ENCODE measurements at places on chromosomes 4 and X.

DNA sequence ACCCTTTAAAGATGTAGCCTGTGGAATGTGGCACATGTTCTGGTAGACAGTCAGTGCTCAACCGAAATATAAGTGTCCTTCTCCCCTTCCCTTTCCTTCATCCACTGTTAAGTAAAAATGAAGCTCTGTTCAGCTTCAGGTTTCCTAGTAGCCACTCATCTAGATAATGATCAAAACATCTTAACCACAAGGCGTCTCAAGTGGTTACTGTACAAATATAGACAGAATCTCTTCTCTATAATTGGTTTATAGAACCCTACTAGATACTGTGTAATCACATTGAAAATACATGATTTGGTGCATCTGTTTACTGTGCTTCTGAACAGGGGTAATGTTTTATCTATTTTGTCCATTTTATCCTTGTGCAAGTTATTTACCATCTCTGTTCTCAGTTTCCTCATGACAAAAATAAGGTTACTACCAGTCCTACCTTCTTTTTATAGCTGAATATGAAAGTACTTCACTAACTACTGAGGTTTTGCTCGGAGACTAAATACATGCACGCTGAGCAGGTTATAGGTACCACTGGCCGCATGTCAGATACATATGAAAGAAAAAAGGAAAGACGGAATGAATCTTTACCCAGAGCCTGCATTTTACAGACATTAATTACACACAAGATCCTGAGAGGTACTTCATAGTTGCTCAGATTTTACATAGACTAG lies 20.3 kb upstream of the SLC25A4 start:
- H3K4me1 ChIP-seq, result peaks cover 9% of the 10 kb centered on the region
- H3K36me3 ChIP-seq, result no peaks in the 10 kb centered on the region
- H3K4me3 ChIP-seq, result no peak overlapping the region
- no peaks in the 10 kb centered on the region for H3K27me3 ChIP-seq
- no peak overlapping the region for H3K27ac ChIP-seq
- no peak for DNase-seq

DNA sequence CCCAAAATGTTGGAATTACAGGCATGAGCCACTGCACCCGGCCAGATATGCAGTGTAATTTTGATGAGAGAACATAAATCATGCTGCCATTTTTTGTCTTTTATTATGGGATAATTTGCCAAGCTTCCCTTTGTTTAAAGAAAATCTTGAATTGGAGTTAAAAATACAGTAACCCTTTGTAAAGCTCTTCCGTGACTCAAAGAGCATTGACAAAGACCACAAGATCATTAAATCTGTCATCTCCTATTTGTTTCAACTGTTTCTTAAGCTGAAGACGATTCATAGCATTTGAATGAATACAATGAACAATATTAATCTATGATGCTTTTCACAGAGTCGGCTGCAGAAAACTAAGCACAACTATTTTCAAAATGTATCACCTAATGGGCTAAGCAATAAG lies 132.6 kb downstream of the ANAPC4 start:
- no peak for DNase-seq
- H3K27me3 ChIP-seq, result no peaks in the 10 kb centered on the region
- no peaks in the 10 kb centered on the region for H3K4me1 ChIP-seq
- no peak overlapping the region for H3K4me3 ChIP-seq

- H3K27ac ChIP-seq, result no peak overlapping the region
- no peaks in the 10 kb centered on the region for H3K36me3 ChIP-seq
- no peak overlapping the region for H3K4me3 ChIP-seq
- DNase-seq, result no peak
These were observed 81.2 kb downstream of the GAB1 start for GRCh38 chr4:143417679-143418403.

DNA sequence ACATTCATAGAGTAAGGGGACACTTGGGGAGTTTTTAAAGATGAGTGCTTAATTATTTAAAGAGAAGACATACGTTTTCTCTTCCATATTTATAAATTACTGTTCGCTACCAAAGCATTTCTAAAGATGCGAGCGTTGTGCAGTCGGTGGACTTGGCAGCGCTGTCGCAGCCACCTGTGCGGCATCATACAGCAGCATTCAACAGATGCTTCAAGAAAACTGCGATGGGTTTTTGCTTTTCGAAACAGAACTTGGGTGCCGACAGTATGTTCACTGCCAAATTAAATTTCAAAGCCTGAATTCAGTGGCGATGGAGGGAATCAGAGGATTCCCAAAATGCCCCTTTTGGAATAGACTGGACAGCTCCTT lies 1.6 kb upstream of the HTR2C start:
- H3K27ac ChIP-seq, result no peak overlapping the region
- no peak for DNase-seq
- no peak overlapping the region for H3K4me3 ChIP-seq
- peaks cover 10% of the 10 kb centered on the region for H3K4me1 ChIP-seq

DNA sequence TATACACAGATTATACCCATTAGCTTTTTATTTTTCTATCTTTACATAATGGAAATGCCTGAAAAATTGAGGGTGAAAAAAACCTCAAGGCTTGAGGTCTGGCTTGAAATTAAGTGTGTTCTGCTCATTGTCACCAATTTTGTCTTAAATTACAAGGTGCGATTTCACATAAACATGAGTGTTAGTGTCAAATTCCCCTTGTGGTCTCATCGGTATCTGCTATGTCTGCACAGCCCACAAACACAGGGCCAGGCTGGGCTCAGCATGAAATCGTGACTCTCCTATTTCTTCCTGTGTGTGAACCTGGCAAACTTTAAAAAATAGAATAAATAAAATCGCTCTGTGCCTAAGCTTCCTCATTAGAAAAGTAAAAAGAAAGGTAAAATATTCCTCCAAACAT lies 109.1 kb downstream of the CRLF2 start:
- H3K4me1 ChIP-seq, result no peaks in the 10 kb centered on the region
- no peak for DNase-seq
- no peaks in the 10 kb centered on the region for H3K36me3 ChIP-seq
- no peak overlapping the region for H3K4me3 ChIP-seq
- H3K27ac ChIP-seq, result no peak overlapping the region
- H3K27me3 ChIP-seq, result no peaks in the 10 kb centered on the region

DNA sequence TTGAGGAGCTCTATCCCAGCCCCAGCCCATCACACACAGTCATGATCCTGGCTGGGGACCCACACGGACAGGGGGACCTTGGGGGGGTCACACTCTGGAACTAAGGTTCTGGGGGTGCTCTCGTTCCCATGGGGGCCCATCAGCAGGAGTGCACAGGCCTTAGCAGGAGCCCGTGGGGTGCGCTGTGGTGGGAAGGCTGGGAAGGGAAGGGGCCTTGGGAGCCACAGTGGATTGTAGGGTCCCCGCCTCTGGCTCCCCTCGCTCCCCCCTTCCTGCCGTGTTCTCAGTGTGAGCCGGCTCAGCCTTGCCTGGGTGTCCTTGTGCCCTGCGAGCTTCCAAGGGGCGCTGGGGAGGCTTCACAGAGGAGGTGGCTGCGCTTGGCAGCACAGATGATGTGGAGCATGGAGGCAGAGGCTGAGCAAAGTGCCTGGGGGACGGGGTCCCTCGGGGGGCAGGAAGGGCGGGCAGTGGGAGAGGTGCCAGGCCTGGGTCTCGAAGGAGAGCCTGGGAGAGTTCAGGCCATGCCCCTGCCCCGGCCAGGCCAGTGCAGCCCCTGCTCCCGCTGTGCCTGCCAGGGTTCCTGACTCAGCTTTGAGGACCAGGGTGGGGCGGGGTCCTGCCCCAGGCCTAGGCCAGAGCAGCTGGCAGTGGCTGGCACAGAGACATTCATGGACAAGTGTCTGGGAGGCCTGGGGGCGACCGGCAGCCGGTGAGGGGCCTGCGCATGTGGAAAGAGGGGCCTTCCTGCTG lies 5.5 kb upstream of the HGFAC start:
- peak overlapping the region; percentile 13 for H3K27ac ChIP-seq
- no peaks in the 10 kb centered on the region for H3K36me3 ChIP-seq
- H3K4me3 ChIP-seq, result no peak overlapping the region
- no peak for DNase-seq
- peaks cover 28% of the 10 kb centered on the region for H3K4me1 ChIP-seq
- H3K27me3 ChIP-seq, result no peaks in the 10 kb centered on the region

GRCh38 chr4:66555301-66555700 lies 885.0 kb upstream of the EPHA5 start:
- no peaks in the 10 kb centered on the region for H3K4me1 ChIP-seq
- H3K36me3 ChIP-seq, result no peaks in the 10 kb centered on the region
- no peak overlapping the region for H3K27ac ChIP-seq
- no peaks in the 10 kb centered on the region for H3K27me3 ChIP-seq

- peak overlapping the region; percentile 92 for H3K4me3 ChIP-seq
- no peaks in the 10 kb centered on the region for H3K36me3 ChIP-seq
- DNase-seq, result no peak
- peaks cover 35% of the 10 kb centered on the region for H3K4me1 ChIP-seq
- H3K27me3 ChIP-seq, result no peaks in the 10 kb centered on the region
These were observed 689 bp downstream of the METAP1 start for GRCh38 chr4:98996056-98996764.

DNA sequence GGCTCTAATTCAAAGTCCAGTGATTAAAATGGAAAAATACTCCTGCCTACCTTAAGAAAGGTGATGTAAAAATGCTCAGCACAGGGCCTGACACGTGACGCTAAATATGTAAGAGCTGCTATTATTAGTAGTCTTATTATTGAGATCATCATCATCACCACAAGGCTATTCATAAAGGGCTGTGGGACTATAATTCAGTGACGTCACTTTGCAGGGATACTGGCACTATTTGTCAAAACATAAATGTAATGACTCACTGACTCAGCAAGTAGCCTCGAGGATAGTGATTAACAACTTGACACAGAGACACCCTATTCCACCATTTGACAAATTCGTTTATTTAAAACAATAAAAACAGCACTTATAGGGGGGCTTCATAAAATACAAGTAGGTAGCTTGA lies 258.9 kb downstream of the SPANXN1 start:
- H3K27me3 ChIP-seq, result no peaks in the 10 kb centered on the region
- H3K27ac ChIP-seq, result no peak overlapping the region
- DNase-seq, result no peak

- H3K4me3 ChIP-seq, result no peak overlapping the region
- H3K27ac ChIP-seq, result no peak overlapping the region
- no peak for DNase-seq
- H3K27me3 ChIP-seq, result no peaks in the 10 kb centered on the region
- no peaks in the 10 kb centered on the region for H3K36me3 ChIP-seq
These were observed 23.3 kb upstream of the GPR50 start for GRCh38 chrX:151153086-151153485.

- DNase-seq, result no peak
- H3K36me3 ChIP-seq, result no peaks in the 10 kb centered on the region
- no peak overlapping the region for H3K4me3 ChIP-seq
- H3K27ac ChIP-seq, result no peak overlapping the region
These were observed 488.1 kb upstream of the ARX start for GRCh38 chrX:25503826-25504225.

GRCh38 chr4:184322328-184323025 lies 104.8 kb upstream of the ENPP6 start:
- H3K27ac ChIP-seq, result no peak overlapping the region
- DNase-seq, result peak; percentile 11
- no peak overlapping the region for H3K4me3 ChIP-seq
- H3K27me3 ChIP-seq, result no peaks in the 10 kb centered on the region
- no peaks in the 10 kb centered on the region for H3K4me1 ChIP-seq
- no peaks in the 10 kb centered on the region for H3K36me3 ChIP-seq

DNA sequence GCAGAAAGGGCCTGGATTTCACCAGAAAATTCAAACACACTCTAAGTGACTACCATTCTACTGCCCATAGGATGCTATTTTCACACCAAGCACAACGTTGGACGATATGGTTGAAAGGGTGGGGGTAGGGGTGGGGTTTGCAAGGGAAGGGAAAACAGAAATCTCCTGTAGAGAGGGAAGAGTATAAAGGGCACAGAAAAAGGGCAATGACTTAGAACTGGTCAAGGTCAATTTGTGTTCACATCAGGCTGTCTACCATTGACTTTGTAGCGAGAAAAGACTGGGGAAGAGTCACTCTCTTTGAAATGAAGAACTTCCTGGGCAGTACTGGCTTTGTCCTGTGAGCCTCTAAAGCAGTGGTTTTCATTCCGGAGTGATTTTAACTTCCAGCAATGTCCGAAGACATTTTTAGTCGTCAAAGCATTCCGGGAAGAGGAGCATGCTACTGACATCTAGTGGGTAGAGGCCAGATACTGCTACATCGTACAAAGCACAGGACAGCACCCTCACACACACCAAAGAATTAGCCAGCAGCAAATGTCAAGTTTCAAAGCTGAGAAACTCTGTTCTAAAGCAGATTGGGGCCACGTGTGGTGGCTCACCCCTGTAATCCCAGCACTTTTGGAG lies 48.4 kb upstream of the SLC7A3 start:
- H3K4me1 ChIP-seq, result no peaks in the 10 kb centered on the region
- no peaks in the 10 kb centered on the region for H3K36me3 ChIP-seq
- H3K27ac ChIP-seq, result no peak overlapping the region
- no peak overlapping the region for H3K4me3 ChIP-seq

DNA sequence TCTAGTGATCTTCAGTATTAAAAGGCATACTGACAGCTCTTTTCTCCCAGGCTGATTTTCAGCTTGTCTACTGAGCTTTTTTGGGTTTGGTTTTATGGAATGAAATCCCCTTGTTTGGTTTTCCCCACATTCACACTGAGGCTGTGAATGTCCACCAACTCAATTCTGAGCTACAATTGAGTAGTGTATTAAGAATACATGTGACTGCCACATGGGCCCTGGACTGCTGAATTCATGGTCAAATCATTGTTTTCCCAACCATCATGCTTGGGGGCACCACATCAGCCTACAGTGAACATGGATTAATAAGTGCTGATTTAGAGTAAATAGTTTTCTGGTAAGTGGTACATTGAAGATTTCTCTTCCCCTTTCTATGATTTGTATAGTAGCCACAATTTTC lies 32.4 kb downstream of the RTL9 start:
- no peaks in the 10 kb centered on the region for H3K36me3 ChIP-seq
- H3K4me1 ChIP-seq, result no peaks in the 10 kb centered on the region
- H3K4me3 ChIP-seq, result no peak overlapping the region

DNA sequence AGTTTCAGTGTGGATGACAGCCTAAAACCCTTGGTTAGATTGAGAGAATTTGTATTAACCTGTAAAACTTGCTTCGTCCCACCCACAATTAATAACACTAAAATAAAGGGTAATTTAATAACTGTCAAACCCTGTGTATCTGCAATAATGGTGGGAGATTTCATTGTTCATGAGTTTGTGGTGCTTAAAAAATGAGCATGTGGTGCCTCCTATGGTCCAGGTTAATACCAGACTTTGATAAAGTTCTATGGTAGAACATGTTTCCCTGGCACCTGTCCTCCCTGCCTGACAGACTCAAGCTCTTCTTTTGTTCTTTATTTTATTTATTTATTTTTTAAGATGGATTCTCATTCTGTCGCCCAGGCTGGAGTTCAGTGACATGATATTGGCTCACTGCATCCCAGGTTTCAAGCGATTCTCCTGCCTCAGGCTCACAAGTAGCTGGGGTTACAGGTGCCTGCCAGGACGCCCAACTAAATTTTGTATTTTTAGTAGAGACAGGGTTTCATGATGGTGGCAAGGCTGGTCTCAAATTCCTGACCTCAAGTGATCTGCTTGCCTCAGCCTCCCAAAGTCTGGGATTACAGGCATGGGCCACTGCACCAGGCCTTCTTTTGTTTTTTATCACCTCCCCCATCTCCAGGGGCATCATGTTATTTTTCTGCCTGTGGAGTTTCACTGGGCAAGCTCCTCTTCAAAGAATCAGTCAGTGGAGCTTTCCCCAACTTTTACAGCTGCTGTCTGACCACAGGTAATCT lies 289.2 kb downstream of the NR3C2 start:
- no peak for DNase-seq
- H3K27me3 ChIP-seq, result no peaks in the 10 kb centered on the region
- peaks cover 7% of the 10 kb centered on the region for H3K36me3 ChIP-seq
- no peak overlapping the region for H3K27ac ChIP-seq
- no peak overlapping the region for H3K4me3 ChIP-seq
- no peaks in the 10 kb centered on the region for H3K4me1 ChIP-seq

Measured in vagina (tissue), 2 donors.